ENCODE measurements at places on chromosomes 2 and 18. TPM values are rescaled to one million over a fixed set of nuclear protein-coding genes. Genes with fewer than 3 reads are reported as not detected.
A peak's percentile ranks its signal among the peaks of the same experiment; 100 is the strongest.

- DNase-seq = peak; percentile 72
Measured at GRCh38 chr2:203894262-203894661, 26.7 kb downstream of the CTLA4 start.

The CHN1 gene
- 3.1 TPM for total RNA-seq

- DNase-seq = no peak
Measured at GRCh38 chr2:40318921-40319320, 133.0 kb downstream of the SLC8A1 start.

DNA sequence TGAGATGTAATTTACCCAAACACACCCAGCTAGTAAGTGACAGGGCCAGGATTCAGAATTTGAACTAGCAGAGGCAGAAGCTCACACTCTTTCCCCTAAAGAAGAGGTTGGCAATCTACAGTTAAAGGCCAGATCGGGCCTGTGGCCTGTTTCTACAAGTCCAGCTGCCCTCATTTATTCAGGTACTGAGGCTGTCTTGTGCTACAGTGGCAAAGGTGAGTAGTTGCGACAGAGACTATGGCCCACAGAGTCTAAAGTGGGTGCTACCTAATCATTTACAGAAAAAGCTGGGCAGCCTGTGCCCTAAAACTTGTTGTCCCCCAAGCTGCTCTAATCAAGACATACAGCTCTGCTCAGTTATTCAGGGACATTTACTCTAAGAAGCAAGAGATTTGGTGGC is 86.8 kb downstream of the RTN4 start:
- no peak for DNase-seq

GRCh38 chr18:73384246-73384645 is 516.5 kb upstream of the NETO1 start:
- no peak for DNase-seq

DNA sequence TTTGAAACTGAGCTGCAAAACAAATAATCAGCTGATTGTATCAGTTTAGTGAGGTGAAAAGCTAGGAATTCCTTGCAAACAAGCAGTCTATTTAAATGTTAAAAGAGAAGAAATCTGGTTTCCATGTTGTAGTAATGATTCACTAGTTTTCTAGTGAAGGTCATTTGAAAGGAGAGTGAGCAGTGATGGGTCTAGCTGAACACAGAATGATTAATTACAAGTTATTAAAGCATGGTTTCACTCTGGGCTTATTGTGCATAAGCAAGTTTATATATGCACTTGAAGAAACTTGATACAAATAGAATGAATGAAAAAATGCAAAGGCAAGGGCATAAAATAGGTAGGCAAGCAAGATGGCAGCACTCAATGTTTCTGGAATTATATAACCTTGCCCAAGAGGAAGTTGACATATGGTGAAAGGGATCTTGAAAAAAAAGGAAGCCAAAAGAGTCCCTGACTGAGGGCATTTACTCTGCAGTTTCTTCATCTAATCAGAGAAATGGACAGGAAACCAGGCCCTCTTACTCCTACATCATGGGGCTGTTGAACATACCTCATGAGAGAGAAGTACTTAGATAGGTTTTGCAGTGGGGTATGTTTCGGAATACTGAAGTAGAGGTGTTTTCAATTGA is 53.2 kb downstream of the PLCL1 start:
- DNase-seq = no peak

GRCh38 chr18:48735080-48735676 is 196.3 kb downstream of the CTIF start:
- no peak for DNase-seq

DNA sequence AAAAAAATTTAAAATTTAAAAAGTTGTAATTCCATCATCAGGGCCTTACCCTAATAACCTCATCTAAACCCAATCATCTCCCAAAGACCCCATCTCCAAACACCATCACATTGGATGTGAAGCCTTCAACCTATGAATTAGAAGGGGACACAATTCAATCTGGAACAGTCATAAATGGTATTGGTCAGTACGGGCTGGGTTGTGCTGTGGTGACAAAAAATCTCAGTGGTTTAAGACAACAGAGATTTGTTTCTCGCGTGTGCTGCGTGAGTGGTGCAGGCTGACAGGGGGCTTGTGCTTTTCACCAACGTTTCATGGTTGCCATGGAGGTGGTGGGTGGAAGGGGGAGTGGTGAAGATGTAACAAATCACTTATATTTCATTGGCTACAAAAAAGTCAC is 174.5 kb downstream of the INHBB start:
- no peak for DNase-seq

The SCG2 gene
- total RNA-seq = not detected

DNA sequence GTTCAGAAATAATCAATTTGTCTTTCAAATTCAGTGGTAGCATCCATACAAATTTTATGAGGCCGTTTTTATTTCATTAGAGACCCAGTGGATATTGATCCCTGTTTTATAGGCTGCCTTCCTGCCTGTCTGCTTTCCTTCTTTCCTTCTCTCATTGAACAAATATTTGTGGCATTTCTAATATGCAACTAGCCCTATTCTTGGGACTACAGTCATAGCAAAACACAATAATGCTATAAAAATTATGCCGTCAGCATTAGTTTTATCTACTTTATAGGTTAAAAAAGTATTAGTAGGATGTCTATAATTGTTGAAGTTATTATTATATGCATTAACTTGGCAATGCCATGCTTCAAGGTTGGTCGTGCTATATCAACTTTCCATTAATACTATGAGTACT is 2037.8 kb upstream of the LRRTM1 start:
- no peak for DNase-seq
